GM19239 (cell line): ENCODE measurements at places on chromosomes 7 and 10.

DNA sequence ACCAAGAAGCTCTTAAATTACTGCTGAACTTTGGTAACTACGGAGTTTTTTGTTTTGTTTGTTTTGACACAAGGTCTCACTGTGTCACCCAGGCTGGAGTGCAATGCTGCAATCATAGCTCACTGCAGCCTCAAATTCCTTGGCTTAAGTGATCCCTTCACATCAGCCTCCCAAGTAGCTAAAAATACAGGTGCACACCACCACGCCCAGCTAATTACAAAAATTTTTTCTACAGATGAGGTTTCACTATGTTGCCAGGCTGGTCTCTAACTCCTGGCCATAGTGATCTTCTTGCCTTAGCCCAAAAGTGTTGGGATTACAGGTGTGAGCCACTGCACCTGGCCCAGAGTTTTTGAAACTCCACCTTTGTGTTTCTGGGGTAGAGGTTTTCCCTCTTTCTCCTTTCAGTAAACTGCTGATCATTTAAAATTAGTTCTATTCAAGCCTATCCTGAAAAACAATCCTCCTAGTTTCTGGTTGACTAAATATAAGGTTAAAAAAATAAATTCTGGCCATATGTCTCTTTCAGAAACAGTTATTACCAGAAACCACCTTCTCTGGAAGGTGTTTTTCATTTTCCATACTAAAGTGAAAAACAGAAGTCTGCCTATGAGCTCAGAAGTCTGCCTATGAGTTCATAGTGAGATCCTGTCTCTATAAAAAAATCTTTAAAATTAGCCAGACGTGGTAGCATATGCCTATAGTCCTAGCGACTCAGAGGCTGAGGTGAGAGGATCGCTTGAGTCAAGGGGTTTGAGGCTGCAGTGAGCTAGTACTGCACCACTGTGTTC, 63.9 kb downstream of the VOPP1 start:
- no peak for DNase-seq

DNA sequence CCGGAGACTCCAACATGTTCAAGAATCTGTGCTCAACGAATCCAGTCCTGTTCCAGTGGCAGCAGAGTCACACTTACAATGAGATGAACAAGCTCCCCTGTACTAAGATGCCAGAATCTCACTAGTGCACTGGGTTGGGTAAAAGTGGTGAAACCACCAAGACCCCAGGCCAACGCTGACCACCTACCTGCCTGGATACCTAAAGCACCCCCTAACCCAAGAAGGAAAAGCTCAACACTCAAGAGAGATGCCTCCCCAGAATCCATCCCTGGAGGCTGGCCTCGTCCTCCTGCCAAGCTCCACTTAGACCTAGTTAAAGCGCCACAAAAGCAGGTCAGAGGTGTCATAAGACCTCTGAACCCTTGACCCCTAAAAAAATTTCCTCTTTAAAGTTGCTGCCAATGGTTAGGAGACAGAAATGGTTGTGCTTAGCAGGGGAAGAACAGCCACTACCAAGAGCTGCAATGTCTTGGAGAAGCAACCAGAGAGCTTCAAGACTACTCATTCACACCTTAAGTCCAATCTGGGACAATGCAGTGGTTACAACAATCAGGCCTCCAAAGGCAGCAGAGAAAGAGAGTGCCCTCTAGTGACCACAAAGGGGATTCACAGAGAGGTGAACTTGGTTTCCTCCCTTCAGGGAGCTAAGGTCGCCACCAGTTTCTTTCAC, 94.6 kb upstream of the MACROH2A2 start:
- DNase-seq, result peak; percentile 64

DNA sequence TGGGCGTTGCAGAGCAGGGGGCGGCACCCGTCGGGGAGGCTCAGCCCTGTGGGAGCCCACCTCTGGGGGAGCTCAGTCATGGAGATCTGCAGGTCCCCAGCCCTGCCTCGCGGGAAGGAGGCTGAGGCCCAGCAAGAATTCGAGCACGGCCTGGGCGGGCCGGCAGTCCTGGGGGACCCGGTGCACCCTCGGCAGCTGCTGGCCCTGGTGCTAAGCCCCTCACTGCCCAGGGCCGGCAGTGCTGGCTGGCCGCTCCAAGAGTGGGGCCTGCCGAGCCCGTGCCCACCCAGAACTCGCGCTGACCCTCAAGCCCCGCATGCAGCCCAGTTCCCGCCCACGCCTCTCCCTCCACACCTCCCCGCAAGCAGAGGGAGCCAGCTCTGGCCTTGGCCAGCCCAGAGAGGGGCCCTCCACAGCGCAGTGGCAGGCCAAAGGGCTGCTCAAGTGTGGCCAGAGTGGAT, 76.2 kb downstream of the TMEM26 start:
- no peak for DNase-seq

DNA sequence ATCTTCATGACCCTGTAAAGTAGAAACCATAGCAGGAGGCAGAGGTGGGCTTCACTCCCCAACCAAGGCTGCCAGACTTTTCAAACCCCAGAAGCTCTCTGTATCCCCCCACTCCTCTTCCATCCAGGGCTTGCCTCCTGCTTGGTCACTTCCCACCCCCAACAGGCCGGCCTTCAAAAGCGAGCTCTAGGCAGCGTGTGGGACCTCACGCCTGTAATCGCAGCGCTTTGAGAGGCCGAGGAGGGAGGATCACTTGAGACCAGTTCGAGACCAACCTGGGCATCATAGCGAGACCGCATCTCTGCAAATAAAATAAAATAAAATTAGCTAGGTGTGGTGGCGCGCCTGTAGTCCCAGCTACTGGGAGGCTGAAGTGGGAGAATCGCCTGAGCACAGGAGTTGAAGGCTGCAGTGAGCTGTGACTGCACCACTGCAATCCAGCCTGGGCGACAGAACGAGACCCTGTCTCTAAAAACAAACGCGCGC, 743 bp upstream of the POR start:
- DNase-seq, result no peak

DNA sequence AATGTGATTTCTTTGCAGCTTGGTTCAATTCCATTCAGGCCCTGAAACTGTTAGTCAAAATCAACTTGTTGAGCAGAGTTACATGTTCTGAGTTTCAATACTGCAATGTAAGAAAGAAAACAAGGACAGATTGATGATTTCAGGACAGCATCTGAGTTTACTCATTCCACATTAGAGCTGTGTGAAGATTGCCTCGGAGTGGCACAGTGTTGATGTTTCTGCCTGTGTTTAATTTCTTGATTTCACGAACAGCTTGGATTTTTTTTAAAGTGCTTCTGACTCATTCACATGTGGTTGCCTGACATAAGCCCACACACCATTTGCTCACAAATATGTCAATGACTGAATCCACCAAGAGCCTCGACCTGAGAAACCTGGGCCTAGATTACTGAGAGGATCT, 101.2 kb upstream of the PARD3 start:
- DNase-seq, result no peak

GRCh38 chr10:25604591-25604990, 329.4 kb upstream of the MYO3A start:
- DNase-seq, result no peak

GRCh38 chr7:110645060-110645459, 445.9 kb upstream of the LRRN3 start:
- DNase-seq, result no peak
